Stimulated activated CD8-positive, alpha-beta memory T cell treated with anti-CD3 and anti-CD28 coated beads, Interleukin-7, amount 100 ng/mL, for 48 hours (primary cell): ENCODE measurements at places on chromosomes 4 and X.

DNA sequence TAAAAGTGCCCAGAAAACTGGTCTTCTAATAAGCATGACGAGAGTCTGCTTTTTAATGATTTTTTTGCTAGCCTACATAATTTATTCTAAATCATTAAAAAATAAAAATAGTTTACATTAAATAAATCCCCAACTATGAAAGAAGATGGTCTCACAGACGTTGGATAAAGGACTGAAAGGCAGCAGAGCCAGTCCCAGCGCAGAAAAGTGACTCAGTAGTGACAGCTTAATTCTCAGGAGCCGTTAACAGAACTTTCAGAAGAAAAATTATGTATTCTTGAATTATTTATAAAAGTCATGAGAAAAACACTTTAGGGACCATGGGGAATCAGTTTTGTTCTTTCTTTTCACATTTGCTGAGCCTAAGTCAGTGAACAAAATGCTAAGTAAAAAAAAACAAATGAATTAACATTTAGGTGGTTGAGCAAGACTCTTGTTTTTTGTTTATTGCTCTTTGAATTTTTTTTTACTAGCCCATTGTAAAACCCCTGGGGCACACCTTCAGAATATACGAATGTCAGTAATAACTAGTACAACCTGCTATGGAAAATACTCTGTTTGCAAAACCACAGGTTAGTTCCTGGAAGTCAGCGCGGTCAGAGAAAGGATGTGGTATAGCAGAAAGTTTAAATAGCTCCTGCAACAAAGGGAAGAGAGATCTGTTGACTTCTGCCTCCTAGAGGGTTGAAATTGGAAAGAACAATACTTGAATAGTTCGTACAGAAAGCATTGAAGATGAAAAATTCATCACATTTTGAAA is 50.4 kb upstream of the CCDC160 start:
- DNase-seq: peak; percentile 28

DNA sequence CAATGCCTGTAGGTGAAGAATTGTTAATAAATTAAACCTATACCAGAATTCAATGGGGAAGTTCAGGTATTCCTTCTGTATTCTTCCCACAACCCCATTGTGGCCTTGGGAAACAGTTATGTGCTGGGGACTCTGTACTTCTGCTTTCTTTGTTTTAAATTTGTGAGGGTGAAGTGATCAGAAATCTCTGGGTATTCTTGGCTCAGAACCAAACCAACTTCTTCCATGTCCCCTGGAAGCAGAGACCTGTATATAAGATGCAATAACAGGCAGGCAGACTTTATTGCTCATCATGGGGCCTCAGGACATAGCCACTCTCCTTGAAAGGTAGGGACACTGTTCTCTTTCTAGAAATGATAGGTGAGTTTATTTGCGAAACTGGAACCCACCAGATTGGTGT is 19.8 kb upstream of the USP27X start:
- no peak for DNase-seq

DNA sequence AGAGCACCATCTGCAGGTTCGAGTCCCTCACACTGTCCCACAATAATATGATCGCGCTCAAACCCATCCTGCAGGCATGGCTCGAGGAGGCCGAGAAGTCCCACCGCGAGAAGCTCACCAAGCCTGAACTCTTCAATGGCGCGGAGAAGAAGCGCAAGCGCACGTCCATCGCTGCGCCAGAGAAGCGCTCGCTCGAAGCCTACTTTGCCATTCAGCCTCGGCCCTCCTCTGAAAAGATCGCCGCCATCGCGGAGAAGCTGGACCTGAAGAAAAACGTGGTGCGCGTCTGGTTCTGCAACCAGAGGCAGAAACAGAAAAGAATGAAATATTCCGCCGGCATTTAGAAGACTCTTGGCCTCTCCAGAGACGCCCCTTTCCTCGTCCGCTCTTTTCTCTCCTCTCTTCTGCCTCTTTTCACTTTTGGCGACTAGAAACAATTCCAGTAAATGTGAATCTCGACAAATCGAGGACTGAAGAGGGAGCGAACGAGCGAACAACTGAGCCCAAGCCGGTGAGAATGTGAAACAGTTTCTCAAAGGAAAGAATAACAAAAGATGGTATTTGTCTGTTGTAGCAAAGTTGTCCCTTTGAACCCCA is 1.9 kb downstream of the POU4F2 start:
- DNase-seq: no peak

- no peak for DNase-seq
These were observed 6.5 kb downstream of the SASH3 start for GRCh38 chrX:129786210-129786651.

DNA sequence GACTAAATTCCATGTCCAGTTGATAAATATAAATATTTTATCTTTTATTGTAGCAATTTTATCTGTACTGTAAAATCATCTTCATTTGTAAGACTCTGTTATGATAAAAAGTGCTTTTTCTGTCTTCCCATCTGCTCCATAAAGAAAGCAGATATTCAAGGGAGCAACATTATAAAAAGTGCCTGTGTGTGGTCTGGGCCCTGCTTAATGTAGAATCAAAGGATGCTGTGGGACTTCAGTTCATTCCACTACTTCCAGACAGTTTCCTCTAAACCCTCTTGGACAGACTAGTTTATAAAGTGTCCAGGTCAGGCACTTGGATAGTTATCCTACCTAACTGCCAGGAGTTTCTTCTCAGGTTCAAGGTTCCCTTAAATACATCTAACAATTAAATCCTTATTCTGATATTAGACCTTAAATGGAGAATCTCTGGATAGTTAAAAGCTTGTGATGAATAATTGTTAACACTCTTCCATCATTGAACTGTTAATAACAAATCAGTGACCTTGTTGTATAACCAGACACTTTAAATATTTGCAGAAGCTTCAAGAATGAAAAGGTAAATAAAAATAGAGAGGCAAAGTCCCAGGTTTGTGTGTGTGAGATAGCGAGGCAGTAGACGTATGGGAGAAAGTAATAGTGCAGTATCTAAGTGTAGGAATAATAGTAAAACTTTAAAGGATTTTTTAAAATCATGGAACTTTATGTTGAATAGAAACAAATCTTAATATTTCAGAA is 237.5 kb upstream of the CTSO start:
- DNase-seq: no peak

- no peak for DNase-seq
These were observed 93.3 kb downstream of the GRIA3 start for GRCh38 chrX:123277347-123277746.
